CD4-positive, alpha-beta T cell (primary cell): ENCODE measurements at places on chromosomes 7 and 10.
A peak's percentile ranks its signal among the peaks of the same experiment; 100 is the strongest.

GRCh38 chr10:55629793-55630490 is 731.1 kb downstream of the ZWINT start:
- no peak for DNase-seq

DNA sequence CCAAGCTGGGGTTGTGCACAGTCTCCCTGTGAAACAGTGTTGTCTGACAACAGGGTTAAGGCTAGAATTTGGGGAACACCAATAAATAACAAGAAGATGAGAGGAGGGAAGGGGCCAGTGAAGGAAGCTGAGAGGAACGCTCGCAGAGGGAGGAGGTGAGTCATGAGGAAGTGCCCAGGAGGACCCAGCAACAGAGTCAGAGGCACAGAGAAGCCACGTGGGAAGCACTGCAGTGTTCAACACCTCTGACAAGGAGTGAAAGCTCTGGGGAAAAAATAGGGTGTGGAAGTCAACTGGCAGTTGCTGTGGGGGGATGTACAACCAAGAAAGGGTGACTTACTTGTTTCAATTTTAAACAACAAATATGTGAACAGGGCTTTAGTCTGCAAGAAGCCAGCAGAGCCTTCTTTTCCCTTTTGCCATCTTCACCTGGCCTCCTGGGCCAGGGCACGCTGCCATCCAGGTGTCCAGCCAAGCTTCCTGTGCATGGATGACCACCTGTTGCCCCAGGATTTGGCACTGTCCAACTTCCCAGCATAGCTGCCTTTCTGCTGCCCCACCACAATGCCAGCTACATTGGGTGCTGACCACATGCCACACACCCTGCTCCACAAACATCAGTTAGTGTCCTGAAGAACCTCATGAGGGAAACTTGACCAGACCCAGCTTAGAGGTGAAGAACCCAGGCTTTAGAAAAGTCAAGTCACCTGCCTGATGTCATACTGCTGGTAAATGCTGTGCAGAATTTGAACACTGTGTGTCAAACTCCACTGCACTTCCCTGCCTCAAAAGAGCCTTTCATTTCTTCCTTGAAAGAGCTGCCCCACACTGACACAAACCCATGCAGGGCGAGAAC is 69.6 kb downstream of the ATXN7L1 start:
- peak; percentile 18 for DNase-seq

DNA sequence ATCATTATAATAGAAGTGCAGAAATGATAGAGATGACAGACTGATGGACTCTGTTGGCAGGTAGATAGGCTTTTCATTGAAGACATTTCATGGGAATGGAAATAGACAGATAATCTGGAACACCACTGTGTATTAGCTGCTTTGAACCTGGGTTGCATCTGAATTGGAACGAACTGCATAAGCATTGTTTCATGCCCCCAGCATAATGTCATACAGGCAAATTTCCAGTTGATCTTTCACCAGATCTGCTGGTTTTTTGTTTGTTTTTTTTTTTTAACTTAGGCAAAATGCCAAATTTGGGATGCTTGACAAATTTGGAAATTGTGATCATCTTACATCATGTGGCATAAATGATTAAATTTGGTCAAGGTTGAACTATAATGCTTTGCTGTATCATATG is 172.1 kb upstream of the AOAH start:
- no peak for DNase-seq

DNA sequence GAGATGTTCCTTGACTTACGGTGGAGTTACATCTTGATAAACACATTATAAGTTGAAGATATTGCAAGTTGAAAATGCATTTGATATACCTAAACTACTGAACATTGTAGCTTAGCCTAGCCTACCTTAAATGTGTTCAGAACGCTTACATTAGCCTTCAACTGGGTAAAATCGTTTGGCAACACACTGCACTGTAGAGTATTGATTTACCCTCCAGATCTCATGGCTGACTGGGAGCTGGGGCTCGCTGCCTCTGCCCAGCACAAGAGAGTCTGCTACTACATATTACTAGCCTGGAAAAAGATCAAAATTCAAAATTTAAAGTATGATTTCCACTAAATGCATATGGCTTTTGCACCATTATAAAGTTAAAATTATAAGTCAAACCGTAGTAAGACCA is 7.5 kb upstream of the AGR3 start:
- no peak for DNase-seq

DNA sequence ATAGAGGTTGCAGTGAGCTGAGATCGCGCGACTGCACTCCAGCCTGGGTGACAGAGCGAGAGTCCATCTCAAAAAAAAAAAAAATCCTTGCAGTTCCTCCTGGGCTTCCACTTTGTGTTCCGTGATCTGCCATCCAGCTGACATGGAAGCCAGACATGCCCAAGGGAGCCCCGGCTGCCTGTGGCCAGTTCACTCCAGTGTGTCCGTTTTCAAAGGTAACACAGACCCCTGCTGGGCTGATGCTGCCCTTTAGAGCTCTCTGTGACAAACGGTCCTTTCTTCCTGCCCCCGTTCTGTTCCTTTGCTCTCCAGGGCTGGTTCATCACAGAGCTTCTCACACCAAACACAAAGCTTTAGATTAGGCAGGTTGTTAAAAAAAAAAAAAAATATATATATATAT is 130.8 kb downstream of the CUL2 start:
- no peak for DNase-seq

DNA sequence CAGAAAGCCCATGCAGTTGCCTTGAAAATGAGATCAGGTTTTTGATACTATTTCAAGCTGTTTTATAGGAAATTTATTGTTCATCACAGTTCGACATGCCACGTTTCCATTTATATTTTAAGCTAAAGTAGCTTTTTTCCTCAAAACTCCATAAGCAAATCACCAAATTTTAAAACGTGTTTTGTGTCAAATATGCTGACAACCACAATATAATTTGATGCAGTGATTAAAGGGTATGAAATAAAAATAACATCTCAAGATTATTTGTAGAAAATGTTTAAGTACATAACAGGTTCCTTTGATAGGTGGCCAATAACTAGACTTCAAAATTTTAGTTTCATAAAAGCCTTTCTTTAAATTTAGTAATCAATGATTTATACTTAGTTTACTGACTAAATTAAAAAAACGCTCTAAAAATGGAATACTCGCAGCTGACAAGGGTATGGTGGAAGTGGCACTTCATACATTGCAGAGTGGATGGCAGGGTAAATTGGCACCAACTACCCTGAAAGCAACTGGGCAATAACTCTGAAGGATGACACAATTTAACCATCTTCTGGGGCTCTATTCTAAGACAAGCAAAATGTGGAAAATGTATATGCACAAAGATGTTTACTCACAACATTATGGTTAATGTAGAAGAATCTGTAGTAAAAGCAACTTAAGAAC is 481.6 kb downstream of the TNS3 start:
- no peak for DNase-seq

DNA sequence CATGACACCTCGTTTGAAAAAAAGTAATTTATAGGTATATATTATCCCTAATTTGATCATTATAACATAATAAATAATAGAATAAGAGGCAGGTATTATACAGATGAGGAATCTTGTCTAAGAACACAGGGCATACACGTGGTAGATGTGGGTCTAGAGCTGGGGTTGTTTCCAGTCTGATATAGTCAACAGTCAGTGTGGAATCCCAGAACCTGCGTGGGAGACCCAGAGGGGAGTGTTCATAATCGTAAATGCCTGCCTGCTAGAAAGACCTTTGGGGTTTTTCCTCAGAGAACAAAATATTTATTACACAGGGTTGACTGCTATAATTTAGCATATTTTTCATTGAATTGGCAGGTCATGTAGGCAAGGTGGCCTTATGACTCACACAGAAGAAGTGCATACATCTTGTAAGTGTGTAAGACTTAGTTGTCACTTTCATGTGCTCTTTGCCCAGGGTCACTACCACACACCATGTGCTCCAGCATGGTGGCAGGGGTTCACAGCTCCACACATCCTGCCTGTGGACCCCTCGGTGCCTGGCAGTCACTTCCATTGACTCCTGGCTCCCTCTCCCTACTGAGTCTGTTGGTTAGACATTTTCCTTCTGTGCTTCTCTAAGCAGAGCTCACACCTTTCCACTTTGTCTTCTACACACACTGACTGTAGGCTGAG is 94.9 kb upstream of the IKZF1 start:
- no peak for DNase-seq

DNA sequence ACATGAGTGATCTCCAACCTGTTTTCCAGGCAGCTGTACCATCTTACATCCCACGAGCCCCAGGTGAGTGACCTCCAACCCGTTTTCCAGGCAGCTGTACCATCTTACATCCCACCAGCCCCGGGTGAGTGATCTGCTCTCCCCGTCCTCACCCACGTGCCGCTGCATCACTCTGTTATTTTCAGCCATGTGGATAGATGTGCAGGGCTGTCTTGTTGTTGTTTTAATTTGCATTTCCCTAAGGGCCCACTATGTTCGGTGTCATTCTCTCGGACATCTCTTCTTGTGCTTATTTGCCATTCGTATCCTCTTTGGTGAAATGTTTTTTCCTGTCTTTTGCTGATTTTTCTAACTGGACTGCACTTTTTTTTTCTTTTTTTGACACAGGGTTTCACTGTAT is 17.9 kb upstream of the LARP4B start:
- no peak for DNase-seq

DNA sequence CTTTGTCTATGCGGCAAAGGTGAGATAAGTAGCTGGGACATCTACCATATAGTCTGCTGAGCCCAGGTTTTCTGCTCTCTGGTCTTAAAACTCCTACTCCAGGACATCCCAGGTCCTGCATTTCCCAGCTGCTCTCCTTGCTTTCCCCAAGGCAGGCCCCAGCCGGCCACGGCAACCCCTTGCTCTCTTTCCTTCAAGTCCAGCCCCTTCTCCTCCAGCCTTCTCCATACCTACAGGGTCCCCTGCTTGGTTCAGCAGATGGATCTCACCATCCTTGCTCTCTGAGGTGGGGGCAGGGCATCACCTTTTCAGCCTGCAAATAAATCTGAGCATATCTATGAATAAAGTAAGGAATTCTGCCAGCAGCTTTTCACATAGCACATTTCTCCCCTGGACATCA is 8.7 kb downstream of the GIMAP5 start:
- no peak for DNase-seq

DNA sequence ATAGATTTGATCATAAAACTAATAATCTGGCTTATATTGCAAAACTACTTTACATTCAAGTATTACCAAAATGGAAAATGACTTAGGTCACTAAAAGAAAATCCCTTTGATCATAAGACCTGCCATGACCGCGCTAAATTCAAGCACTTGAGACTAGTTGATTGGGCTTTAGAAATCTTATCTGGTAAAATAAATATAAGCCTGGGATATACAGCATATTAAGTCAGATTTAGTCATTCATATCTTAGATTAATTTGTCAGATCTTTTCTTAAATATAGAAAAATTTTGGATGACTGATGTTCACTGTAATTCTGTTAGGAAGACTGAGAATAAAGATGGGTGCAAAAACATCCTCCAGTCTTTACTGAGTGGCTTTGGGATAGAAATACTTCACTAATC is 450.0 kb downstream of the HTR7 start:
- no peak for DNase-seq
